NCI-H1105 (cell line): ENCODE measurements at places on chromosomes 1 and 21.
A peak's percentile ranks its signal among the peaks of the same experiment; 100 is the strongest.

DNA sequence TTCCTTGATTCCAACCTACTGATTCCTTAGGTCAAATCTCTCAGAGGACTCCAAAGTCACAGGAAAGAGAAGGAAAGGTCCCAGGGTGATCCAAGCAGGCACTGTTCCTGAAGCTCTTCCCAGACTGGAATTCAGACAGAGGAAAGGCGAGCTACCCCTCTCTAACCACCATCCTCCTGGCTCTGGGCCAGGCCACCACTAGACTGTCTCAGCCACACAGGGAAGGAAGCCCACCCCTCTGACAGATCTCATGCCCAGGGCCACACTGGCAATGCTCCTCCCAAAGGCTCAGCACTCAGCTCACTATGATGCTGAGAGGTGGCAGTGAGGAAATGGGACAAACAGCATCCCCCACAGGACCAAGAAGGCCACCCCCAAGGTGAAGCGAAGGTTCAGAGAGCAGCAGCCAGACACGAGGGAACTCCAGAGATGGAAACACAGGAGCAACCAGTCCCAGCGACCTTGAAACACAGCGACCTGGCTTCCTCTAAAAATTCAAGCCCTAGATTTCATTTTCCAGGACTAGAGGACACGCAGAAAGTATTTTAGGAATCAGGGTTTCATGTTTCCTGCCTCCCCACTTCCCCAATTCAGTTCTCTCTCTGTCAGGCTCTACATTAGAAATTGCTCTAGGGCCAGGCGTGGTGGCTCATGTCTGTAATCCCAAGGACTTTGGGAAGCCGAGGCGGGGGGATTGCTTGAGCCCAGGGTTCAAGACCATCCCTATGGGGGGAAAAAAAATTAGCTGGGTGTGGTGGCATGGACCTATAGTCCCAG, 18.8 kb downstream of the PIK3C2B start:
- no peak for DNase-seq

- no peak for DNase-seq
Measured at GRCh38 chr1:205599669-205600042, 32.2 kb downstream of the ELK4 start.

- no peak for DNase-seq
Measured at GRCh38 chr21:15797577-15798363, 68.0 kb downstream of the USP25 start.

DNA sequence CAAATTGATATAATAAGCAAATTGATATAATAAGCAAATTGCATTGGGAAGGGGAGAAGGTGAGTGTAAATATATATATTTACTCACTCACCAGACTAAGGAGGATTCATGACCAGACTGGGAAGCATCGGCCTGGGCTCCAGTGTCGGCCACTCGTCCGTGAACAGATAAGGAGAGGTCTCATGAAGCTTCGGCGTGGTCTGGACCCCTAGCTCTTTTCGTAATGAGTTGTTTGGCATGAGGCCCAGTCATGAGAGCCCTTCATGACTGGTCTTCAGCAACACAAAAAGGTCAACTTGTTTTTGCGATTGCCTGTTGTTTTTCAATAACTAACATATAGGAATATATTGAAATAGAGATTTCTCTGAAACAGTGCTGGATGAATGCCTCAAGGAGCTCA, 222.9 kb upstream of the KCNK2 start:
- peak; percentile 84 for DNase-seq

DNA sequence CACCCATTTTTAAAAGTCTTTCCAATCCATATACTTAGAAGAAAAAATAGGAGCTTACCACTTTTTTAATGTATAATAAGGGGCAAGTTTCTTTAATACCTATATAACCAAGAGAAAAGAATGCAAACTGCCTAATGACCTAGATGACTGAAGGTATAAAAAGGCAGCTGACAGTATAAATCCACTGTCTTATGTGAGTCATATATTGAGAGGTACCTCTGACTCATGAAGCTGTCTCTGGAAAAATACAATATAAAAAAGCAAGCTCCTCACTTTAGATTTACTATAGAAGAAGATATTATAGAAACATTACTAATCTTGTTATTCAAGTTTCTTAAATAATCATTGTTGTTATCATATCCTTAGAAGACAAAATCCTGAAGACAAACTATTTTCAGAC, 144.2 kb downstream of the VAV3 start:
- DNase-seq: no peak

DNA sequence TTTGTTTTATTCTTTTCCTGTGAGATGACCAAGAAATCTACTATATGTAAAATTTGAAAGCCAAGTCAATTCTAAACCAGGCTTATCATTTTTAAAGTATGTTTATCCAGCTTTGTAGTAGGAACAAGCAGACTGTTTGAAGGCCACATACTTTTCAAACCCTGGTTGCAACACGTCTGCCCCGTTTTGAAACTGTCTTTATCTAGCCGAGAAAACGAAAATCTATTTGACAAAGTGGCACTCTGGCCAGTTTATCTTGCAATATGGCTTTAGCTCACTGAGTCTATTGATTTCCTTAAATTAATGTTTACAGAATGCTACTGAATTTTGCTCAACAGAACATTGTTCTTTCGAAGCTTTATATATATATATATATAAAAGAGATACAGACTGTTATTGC, 39.7 kb downstream of the PROX1 start:
- no peak for DNase-seq

GRCh38 chr1:66925558-66925910, 744 bp downstream of the MIER1 start:
- DNase-seq: no peak

GRCh38 chr1:84480650-84481049, 1.6 kb downstream of the RPF1 start:
- DNase-seq: no peak
